ENCODE measurements at places on chromosomes 1 and 21.

DNA sequence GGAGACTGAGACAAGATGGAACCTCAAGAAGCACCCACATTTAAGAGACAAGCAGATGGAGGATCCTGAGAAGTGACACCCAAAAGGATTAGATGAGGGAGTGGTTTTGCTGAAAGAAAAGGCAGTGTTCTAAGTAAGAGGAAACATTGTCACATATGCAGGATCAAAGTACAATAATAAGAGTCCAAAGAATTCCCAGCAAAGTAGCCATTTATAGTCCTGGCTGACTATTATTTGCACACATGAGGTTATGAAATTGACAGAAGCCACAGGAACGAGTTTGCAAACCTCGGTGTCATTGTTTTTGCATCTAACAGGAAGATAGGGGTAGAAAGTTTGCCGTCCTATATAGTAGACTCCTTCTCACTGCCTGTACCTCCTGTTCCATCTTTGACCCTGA, 41.3 kb downstream of the CHRM3 start:
- no peak for DNase-seq

- no peak for DNase-seq
Measured at GRCh38 chr21:43193088-43193650, 24.4 kb downstream of the CRYAA start.

- DNase-seq, result no peak
Measured at GRCh38 chr1:184810735-184811343, 56.2 kb upstream of the EDEM3 start.

- no peak for DNase-seq
Measured at GRCh38 chr21:36821032-36821299, 122.1 kb downstream of the SIM2 start.

DNA sequence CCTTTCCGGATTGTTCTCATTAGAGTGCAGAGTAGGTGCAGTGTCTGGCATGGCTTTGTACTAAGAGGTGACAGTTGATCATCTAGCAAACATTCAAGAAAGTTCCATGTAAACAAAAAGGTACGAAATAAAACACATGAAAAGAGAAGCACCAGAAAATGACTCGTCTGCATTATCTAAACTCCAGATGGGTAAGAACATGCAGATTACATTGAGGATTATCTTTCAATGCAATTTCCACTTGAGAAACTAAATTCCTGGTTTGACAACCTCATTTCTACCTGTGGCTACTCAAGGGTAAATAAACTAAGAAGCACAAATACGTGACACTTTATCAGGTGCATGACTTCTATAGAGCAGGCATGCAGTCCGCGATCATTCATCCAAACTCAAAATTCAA, 17.6 kb downstream of the SLC30A10 start:
- no peak for DNase-seq

- no peak for DNase-seq
Measured at GRCh38 chr1:15945832-15946448, 30.0 kb downstream of the ZBTB17 start.

DNA sequence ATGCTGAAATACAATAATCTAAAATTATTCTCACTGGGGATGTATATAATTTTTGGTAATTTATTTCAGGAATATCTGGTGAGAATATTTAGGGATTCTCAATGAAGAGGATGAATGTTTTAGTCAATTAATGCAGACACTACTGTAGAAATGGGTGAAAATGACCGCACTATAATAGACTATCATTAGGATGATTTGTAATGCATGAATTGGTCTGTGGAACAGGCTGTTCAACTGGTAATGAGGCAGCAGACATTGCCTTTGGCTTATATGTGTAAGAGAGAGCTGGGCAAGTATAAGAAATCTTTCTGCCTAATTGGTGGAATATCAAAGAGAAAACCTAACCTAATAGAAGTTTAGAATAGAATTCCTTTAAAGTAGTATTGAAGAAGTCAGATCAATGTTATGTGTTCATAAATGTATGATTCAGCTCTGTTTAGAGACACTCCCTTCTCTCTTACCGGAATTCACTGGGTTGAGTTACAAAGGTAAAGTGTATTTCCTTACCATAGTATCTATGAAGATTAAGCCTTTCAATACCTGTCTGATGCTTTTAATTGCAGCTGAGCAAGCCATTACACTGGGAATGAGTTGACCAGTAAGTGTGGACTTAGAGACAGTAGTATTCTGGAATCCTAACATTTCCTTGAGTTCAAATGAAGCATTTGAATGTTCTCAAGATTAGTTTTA, 274.5 kb downstream of the S1PR1 start:
- DNase-seq, result no peak

- no peak for DNase-seq
Measured at GRCh38 chr1:57232500-57232899, 191.4 kb downstream of the DAB1 start.

DNA sequence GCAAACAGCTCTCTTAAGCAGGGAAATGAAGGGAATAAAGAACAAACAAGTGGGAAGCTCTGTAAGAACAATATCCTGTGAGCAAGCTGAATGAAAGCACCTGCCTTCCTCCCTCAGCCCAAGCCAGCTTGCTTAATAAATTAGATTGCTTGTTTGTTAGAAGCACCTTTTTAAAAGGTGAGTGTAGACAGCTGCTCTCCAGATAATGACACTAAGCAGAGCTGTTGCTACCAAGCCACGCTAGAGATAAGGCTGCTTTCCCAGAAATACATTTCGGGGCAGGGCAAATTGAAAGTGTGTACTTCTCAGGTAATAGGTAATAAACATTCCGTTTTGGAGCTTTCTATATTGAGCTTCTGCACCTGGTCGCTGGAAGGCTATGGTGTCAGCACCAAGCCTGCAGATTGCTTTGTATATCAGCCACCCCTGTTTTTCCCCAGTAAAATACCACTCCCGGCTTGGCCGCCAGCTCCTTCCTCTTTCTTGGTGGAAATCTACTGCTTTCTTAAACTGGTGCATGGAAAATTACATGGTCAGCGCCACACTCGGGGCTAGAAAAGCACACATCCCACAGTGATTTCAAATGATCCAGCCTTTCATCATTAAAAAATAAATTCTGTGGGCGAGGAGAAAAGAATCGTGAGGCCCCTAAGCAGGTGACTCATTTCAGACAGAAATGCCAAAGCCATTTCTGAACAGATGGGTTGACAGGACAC, 151.3 kb downstream of the ETS2 start:
- no peak for DNase-seq

GRCh38 chr1:150563340-150564038, 14.3 kb downstream of the ADAMTSL4 start:
- DNase-seq, result peak; percentile 77

DNA sequence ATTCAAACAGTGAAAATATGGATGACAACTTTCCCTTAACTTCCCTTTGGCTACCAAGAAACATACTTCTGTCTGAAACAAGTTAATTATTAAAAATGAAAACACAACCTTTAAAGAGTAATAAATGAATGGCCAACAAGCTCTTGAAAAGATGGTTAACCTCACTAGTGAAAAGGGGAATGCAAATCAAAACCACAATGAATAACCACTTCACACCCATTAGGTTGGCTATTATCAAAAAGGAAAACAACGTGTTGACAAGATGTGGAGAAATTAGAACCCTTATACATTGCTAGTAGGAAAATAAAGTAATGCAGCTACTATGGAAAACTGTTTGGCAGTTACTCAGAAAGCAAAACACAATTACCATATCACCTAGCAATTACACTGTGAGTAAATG, 14.1 kb downstream of the COP1 start:
- no peak for DNase-seq

DNA sequence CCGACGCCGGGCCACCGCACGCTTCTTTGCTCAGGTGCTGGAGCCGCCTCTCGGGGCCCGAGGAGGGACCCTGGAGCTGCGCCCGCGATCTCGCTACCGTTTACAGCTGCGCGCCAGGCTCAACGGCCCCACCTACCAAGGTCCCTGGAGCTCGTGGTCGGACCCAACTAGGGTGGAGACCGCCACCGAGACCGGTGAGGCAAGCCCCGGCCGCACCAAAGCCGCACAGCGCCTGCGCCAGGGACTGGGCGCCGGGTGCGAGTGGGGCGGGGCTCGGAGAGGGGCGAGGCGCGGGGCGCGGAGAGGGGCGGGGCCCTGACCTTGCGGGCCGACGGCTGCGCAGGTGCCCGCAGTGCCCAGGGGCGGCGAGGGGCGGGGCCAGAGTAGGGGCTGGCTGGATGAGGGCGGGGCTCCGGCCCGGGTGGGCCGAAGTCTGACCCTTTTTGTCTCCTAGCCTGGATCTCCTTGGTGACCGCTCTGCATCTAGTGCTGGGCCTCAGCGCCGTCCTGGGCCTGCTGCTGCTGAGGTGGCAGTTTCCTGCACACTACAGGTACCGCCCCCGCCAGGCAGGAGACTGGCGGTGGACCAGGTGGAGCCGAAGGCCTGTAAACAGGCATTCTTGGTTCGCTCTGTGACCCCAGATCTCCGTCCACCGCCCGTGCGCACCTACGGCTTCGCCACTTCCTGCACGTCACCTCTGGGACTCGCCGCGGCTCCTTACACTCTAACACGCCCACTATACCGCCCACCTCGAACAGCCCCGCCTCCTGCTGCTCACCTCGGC, 9.8 kb upstream of the CDC20 start:
- peak; percentile 78 for DNase-seq

GRCh38 chr1:230910755-230911117, 42.4 kb upstream of the C1orf198 start:
- no peak for DNase-seq

DNA sequence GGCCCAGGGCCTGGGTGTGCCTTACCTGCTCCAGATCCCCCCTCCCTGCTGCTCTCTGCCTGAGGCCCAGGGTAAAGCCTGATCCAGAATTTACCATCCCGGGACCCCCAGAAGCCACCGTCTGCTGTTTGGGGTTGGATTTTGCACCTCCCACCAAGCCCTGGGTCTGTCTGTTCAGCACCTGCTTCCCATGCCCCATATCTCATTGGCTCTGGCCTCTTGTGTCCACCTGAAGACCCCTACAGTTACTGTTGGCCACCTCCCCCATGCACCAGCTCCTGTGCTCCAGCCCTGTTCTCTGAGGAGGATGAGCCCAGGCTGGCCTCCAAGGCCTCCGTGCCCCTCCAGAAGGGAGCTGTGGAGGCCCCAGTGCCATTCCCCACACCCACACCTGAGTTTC, 113.9 kb downstream of the GRIK3 start:
- no peak for DNase-seq

DNA sequence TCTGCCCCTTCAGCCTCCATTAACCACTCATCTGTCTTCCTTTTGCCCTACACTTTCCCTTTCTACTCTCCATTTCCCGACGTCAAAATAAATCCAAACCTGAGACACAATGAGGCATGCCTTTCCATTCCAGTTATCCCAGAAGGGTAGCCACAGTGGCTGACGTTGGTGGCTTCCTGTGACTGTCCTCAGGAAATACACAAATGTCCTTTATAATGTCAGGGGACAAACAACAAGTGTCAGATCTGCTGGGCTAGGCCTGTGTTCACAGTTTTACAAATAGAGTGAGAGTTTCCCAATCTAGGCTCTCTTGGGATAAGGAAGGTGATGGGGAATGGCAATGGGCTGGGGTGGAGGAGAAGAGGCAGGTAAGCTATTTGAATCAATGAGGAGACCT, 135.3 kb downstream of the BRINP2 start:
- no peak for DNase-seq
